ENCODE measurements at places on chromosomes 3 and 15.
A peak's percentile ranks its signal among the peaks of the same experiment; 100 is the strongest.

DNA sequence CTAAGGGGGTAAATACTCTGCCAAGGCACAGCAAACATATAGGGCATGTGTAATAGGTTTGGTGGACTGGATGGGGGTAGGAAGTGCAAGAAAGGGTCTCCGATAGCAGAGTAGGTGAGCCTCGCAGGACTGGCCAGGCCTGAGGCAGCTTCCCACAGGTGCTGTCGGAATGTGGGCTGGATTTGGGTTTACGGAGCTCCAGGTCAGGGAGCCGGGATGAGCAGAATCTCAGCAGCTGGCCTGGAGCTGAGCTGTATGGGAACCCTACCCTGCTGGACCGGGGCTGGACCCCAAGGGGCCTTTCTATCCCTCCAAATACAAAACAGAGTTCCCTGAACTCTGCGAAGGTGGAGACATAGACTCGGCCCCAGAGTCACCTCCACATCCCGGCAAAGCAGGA, 15.0 kb downstream of the KLF15 start:
- no peak for DNase-seq

DNA sequence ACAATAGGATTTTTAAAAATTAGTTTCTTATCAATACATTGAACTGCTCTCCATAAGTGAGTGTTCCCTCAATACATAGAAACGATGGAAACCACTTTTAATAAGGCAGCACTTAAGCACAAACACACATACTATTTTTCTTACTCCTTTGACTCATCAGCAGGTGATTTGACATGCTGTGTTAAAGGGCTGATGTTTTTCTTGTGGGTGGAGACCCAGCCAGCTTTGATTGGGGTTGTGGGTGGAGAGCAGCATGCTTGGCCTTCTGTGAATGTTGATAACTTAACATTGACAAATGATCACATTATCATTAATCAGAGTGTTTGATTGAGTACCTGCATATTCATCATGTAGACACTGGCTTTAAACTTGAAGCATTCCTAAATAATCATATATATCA, 223.0 kb upstream of the DPH6 start:
- no peak for DNase-seq

- DNase-seq: peak; percentile 86
Observed at GRCh38 chr3:72123908-72124441, 339.0 kb upstream of the PROK2 start.

GRCh38 chr3:130117933-130118332, 36.3 kb downstream of the ALG1L2 start:
- no peak for DNase-seq

DNA sequence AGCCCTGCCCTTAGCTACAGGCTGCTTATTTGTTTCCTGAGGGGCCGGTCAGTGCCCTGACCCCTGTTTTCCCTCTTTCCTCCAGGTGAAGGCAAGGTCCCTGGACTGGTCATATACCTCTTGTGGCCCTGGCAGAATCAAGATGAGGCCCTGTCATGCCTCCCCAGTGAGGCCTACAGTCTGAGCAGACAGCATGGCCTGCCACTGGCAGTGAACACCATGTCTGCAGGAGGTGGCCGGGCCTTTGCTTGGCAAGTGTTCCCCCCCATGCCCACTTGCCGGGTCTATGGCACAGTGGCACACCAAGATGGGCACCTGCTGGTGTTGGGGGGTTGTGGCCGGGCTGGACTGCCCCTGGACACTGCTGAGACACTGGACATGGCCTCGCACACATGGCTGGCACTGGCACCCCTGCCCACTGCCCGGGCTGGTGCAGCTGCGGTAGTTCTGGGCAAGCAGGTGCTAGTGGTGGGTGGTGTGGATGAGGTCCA, 1.2 kb downstream of the KLHDC8B start:
- DNase-seq: no peak

GRCh38 chr3:171606151-171606751, 146.0 kb upstream of the TNIK start:
- no peak for DNase-seq

DNA sequence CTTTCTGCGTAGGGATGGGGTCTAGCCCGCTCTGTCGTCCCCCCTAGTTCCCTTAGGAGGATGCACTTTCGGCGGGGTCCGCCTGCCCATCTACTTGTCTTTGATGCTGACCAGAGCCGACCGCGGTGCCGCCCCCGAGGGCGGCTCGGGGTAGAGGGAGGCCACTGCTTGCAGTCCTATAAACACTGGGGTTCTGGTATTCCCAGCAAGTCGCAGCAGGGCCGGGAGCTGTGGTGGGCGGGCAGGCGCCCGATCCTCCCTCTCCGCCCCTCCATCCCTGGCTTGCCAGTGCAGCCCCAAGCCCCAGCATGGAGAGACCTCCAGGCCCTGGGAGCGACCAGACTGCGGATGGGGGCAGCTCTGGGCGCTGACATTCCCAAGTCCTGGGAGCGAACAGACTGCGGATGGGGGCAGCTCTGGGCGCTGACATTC, 830 bp downstream of the SEMA4B start:
- DNase-seq: peak; percentile 34

DNA sequence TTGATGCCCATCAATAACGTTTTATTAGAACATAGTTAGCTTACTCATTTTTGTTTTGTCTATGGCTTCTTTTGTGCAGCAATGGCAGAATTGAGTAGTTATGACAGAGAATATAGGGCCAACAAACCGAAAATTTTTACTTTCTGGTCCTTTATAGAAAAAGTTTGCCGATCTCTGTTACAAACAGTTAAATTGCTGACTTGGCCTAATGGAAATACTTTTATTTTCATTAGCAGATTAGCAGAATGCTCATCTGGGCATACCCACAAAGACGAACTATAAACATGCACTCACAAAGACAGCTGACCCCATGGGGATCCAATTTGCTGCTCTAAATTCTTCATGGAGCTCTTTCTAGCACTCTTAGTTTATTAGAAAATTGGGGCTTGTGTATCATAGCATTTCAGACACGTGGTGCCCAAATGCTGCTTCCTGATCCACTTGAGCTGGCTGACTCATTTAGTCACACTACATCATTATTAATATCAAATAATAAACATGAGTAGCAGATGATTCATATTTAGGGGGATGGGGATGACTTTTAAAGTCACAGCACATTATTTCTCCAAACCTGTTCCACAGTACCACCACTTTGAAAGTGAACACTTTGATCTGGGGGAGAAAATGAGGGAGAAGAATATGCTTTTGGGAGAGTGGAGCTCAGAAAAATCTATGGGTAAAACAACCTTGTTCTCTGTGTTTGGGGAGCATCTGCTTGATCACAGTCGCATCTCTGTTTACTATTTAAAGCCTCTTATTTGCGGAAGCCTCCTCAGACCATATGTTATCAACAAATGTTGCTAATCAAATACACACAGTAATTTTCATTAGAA, 228.1 kb upstream of the FEZF2 start:
- DNase-seq: peak; percentile 63

DNA sequence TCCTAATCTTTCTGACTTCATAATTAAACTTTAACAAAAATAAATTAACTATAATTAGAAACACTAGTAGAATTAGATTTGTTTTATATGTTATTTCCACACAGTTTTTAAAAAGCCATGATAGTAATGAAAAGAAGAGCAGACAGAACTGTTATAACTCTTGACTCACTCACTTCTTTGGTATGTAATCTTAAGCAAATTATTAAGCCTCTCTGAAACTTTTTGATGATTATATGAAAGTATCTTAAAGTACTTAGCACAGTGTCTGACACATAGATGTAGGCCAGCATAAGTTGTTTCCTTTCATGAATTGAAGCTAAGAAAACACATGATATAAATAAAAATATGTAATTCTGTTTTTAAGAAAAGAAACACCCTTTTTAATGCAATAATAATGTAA, 123.6 kb upstream of the MLF1 start:
- DNase-seq: no peak

DNA sequence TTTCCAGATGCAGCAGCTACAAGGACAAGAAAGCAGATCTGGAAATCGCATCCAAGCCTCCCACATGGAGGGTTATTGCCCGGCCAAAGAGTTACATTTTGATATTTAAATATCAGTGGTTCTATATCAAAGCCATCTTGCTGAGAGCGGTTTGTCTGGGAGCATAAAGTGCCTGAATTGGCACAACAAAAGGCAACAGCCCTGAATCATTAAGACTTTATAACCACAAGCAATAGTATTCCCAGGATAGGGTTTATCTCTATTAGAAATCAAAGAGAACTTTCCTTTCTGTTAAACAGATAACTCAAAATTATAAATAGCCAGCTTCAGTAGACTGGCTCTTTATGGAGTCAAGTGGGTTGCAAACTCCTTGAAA, 564.7 kb downstream of the ROBO1 start:
- DNase-seq: no peak

DNA sequence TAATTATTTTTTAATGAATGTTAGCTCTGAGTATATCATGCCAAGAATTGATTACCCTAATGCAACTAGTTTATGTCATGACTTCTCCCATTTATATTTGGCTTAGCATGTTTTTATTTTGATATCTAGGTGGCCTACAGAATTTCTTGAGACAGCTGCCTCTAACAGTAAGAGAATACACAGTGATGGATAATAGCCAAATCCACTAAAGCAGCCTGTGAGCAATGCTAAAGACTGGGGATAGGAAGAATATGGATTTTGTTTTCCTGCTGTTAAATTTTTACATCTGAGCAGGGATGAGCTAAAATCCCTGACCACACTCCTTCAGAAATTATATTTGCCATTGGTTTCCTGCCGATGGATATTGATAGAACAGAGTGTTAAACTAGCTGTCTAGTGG, 149.3 kb upstream of the TGFBR2 start:
- no peak for DNase-seq

- peak; percentile 66 for DNase-seq
Observed at GRCh38 chr3:197309528-197310361, 11.3 kb upstream of the DLG1 start.

DNA sequence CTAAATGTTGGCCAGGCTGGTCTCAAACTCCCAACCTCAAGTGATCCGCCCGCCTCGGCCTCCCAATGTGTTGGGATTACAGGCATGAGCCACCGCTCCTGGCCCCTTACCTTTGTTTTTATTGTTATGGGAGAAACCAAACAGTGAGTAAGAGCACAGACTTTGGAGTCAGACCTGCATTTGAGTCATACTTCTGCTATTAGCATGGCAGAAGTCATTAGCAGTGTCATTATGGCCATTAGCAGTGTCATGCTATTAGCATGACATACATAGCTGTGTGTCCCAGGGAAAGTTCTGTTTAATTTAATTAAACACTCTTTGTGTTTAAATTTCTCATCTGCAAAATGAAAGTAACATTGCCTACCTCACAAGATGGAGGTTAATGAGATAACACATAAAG, 54.8 kb downstream of the SQOR start:
- DNase-seq: no peak

GRCh38 chr3:113948015-113948917, 453 bp downstream of the ZDHHC23 start:
- peak; percentile 18 for DNase-seq

- DNase-seq: peak; percentile 97
Observed at GRCh38 chr15:31024330-31024729, 32.9 kb upstream of the MTMR10 start.

- DNase-seq: no peak
Observed at GRCh38 chr3:36991147-36991546, 1.8 kb downstream of the EPM2AIP1 start.

DNA sequence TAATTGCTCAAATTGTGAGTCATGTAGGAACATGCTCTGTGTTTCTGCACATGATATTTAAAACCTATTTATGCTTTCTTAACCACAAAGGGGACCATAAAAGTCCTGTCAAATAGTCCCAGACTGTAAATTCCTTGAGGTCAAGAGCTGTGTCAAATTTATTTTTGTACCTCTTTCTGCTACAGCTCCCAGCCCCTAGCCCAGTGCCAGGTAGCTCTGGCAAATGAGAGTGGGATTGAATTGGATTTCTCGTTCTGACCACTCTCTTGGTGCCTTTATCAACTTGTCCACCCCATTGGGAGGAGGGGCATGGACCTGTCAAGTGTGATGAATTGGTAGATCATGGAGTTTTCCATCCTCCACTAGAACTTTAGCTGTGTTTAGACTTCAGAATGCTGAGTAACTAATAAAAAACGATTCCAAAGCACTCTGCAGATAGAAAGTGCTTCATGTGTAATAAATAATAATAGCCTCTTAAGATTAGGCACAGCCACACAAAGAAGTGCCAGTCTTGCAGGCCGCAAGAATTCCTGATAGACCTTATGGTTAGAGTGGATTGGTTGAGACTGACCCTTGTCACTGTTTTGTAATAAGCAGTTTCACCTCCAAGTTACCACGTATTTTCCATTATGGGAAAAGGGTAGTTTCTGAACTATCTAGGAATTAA, 120.4 kb downstream of the LPP start:
- DNase-seq: no peak

- no peak for DNase-seq
Observed at GRCh38 chr15:75823860-75824613, 19.2 kb upstream of the UBE2Q2 start.

DNA sequence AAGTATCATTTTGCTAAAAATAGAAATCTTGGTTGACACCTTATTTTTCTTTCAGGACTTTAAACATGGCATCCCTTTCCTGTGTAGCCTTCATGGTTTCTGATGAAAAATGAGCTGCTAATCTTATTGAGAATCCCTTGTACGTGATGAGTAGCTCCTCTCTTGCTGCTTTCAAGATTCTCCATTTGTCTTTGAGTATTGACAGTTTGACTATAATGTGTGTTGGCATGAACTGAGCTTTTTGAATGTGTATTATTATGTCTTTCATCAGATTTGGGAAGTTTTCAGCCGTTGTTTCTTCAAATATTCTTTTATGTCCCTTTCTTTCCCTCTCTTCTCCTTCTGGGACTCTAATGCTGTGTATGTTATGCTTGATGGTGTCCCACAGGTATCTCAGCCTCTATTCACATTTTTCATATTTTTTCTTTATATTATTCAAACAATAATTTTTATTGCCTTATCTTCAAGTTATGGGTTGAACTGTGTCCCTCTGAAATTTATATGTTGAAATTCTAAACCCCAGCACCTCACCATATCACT, 4.1 kb upstream of the C3orf22 start:
- no peak for DNase-seq

DNA sequence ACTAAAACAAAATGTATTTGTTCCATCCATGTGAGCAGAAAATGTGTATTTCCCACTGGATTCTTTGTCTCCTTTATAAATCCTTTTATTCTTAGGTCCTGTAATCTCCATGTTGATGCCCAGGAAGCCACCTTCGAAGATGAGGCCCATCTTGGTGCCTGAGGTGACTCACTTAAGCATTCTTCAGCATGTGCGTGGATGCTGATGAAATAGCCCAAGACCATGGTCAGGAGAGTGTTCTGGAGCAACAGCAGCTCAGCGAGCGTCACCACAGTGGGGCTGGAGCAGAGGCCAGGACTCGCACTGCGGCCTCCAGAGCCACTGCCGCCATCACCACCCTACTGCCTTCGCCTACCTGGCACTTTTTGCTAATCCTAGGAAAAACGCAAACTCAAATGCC, 520.9 kb downstream of the FHIT start:
- no peak for DNase-seq

DNA sequence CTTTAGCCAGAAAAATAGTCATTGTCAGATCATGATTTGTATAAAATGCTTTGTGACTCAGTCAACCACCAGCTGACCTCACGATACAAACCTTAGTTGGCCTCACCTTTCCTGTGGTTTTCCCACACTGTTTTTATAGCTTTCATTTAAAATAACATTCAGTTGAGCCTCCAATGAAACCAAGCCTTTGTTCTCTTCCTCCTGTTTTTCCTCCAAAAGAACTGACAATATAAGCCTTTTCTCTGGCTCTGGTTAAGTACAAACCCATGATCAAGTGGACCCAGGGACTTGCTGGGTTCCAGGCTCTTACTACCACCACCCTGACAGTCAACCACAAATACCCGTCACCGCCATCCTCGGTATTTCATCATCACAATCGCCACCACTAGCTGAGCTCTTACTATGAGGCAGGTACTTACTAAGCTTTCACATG, 81.7 kb downstream of the TAMM41 start:
- DNase-seq: peak; percentile 56

- DNase-seq: no peak
Observed at GRCh38 chr15:51405693-51406523, 64.5 kb downstream of the GLDN start.
